ENCODE measurements at places on chromosomes 4 and X. TPM values are rescaled to one million over a fixed set of nuclear protein-coding genes. Genes with fewer than 3 reads are reported as not detected.

GRCh38 chr4:150943818-150944217 is 71.3 kb downstream of the LRBA start:
- H3K27ac ChIP-seq: no peak overlapping the region
- H3K27me3 ChIP-seq: no peaks in the 10 kb centered on the region
- DNase-seq: peak; percentile 8
- H3K4me1 ChIP-seq: no peaks in the 10 kb centered on the region
- H3K36me3 ChIP-seq: no peaks in the 10 kb centered on the region

The BEND2 gene
- total RNA-seq: not detected

DNA sequence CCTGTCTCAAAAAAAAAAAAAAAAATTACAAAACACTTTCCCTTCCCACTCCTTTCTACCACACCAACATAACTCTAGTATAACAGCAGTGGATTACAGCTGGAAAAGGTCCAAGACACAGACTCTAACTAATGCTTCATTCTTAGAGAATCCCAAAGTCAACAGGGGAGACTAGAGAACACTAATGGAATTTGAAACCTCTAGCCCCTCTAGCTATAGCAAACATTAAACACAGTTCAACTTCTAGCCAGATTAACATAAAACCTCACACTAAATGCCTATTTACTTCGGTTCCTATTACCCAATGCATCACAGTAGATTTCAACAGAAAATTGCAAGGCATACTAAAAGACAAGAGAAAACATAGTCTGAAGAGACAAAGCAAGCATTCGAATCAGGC is 10.5 kb upstream of the DHX15 start:
- H3K4me3 ChIP-seq: no peak overlapping the region
- H3K27ac ChIP-seq: no peak overlapping the region
- no peaks in the 10 kb centered on the region for H3K27me3 ChIP-seq
- H3K4me1 ChIP-seq: no peaks in the 10 kb centered on the region
- DNase-seq: no peak

DNA sequence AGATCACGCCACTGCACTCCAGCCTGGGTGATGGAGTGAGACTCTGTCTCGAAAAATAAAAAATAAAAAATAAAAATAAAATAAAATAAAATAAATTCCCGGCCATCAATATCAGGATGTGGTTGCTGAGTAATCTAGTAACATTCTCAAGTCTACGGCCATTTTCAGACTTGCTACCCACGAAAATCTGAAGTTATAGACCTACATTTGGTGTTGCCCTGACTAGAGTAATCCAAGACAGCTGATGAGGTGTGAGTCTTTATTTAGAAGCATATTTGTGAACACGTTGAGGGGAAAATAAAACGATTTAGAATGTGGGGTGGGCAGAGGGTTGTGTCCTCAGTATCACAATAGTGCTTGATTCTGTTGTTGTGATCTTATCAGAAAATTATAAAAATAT is 130.2 kb upstream of the MID1 start:
- no peaks in the 10 kb centered on the region for H3K36me3 ChIP-seq
- no peaks in the 10 kb centered on the region for H3K27me3 ChIP-seq
- no peak overlapping the region for H3K27ac ChIP-seq
- H3K4me1 ChIP-seq: peaks cover 29% of the 10 kb centered on the region

DNA sequence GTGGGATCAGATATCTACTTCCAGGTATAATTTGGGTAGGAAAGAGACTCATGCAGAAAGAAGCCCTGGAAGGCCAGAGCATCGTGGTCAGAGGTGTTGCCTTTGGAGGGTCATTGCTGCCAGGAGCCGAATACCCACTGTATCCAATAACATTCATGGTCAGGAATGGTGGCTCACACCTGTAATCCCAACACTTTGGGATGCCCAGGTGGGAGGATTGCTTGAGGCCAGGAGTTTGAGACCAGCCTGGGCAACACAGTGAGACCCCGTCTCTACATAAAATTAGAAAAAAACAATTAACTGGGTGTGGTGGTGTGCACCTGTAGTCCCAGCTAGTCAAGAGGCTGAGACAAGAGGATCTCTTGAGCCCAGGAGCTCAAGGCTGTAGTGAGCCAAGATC is 10.9 kb upstream of the F11 start:
- no peak overlapping the region for H3K27ac ChIP-seq
- no peak overlapping the region for H3K4me3 ChIP-seq
- no peaks in the 10 kb centered on the region for H3K27me3 ChIP-seq
- H3K36me3 ChIP-seq: no peaks in the 10 kb centered on the region
- H3K4me1 ChIP-seq: no peaks in the 10 kb centered on the region

DNA sequence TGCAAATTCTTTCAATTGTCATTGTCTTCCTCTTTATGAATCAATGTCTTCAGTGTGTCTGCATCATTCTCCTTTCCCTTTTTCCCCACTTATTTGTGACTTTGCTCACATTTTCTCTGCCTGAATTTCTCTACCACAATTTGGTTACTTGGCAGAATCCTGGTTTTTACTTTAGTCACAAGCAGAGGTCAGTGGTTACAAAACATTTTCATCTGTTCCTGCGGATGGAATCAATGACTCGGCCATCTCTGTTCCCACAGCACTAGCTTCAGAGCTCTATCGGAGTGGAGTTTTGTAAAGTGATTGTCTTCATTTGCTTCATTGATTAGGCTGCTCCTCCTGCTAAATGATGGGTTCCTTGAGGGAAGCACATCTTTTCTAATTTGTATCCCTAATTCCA is 501.3 kb upstream of the AADAT start:
- no peak overlapping the region for H3K4me3 ChIP-seq
- H3K27ac ChIP-seq: no peak overlapping the region
- no peaks in the 10 kb centered on the region for H3K27me3 ChIP-seq
- DNase-seq: peak; percentile 36
- no peaks in the 10 kb centered on the region for H3K36me3 ChIP-seq

The RIPPLY1 gene
- not detected for total RNA-seq

GRCh38 chr4:124633285-124633941 is 79.1 kb downstream of the ANKRD50 start:
- no peak overlapping the region for H3K27ac ChIP-seq
- no peak for DNase-seq
- peaks cover 12% of the 10 kb centered on the region for H3K4me1 ChIP-seq
- no peak overlapping the region for H3K4me3 ChIP-seq
- no peaks in the 10 kb centered on the region for H3K27me3 ChIP-seq
- no peaks in the 10 kb centered on the region for H3K36me3 ChIP-seq

- H3K36me3 ChIP-seq: no peaks in the 10 kb centered on the region
- H3K4me3 ChIP-seq: no peak overlapping the region
- no peaks in the 10 kb centered on the region for H3K27me3 ChIP-seq
- H3K4me1 ChIP-seq: peaks cover 14% of the 10 kb centered on the region
- no peak overlapping the region for H3K27ac ChIP-seq
Observed at GRCh38 chrX:71173440-71173839, 28.8 kb downstream of the NLGN3 start.

- H3K4me3 ChIP-seq: no peak overlapping the region
- peak; percentile 27 for DNase-seq
- no peak overlapping the region for H3K27ac ChIP-seq
- no peaks in the 10 kb centered on the region for H3K4me1 ChIP-seq
- peaks cover 2% of the 10 kb centered on the region for H3K27me3 ChIP-seq
- H3K36me3 ChIP-seq: no peaks in the 10 kb centered on the region
Observed at GRCh38 chr4:4818415-4819212, 40.9 kb upstream of the MSX1 start.

The ASB12 gene
- total RNA-seq: not detected

DNA sequence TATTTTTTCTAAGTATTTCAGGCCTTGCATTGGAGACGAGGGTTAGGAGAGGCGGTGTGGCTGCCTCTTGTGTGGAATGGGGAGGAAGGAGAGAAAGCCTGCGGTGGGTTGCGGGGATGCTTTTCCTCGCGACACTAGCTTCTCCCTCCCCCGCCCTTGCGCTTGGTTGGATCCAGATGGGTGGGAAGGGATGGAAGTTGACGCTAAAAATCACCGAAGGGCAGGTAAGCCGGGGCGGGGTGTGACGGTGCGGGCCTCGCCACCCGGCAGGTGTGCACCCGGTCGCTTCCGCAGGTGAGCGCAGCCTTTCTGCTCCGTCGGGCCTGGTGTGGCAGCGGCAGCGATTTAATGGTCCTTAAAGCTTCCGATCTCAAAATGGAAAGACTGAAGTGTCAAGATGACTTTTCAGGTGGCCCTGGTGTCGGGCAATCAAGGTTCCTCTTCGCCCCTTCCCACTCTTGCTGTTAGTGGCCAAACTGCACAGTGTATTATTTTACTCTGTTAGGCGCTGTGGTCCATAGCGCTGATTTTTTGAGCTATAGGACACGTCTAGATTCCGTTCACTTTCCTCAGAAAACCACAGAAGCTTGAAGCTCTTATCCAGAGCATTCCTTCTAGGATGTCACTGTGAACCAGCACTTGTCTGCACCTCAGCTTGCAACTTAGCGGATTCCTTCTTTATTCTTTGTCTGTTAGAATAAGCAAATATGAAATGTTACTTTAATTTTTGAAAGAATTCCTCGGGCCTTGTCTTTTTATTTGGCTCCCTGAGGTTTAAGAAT is 765 bp downstream of the ENOPH1 start:
- DNase-seq: peak; percentile 60
- peaks cover 20% of the 10 kb centered on the region for H3K36me3 ChIP-seq
- peak overlapping the region; percentile 95 for H3K4me3 ChIP-seq
- H3K4me1 ChIP-seq: peaks cover 10% of the 10 kb centered on the region
- H3K27ac ChIP-seq: peak overlapping the region; percentile 97

DNA sequence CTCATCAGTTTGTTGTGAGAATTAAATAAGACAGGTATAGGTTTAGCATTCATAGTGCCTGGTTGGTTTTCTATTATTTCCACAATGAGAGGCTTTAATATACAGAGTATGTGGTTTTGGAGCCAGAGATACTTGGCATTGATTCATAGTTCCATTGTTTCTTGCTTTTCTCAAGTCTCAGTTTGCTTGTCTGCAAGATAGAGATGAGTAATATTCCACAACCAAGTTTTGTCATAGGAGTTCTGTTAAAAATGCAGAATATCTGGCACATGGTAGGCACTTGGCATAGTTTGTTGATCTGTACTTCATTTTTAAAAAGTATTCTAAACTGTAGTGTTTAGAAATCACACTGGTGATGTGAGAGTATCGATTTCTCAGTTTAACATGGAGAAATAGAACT is 37.5 kb upstream of the EDA2R start:
- peaks cover 37% of the 10 kb centered on the region for H3K4me1 ChIP-seq
- H3K27ac ChIP-seq: peak overlapping the region; percentile 98
- H3K4me3 ChIP-seq: peak overlapping the region; percentile 53
- DNase-seq: peak; percentile 70

- no peaks in the 10 kb centered on the region for H3K27me3 ChIP-seq
- no peak overlapping the region for H3K27ac ChIP-seq
- H3K36me3 ChIP-seq: no peaks in the 10 kb centered on the region
- peaks cover 14% of the 10 kb centered on the region for H3K4me1 ChIP-seq
- peak overlapping the region; percentile 22 for H3K4me3 ChIP-seq
Observed at GRCh38 chr4:119693126-119693525, 64.5 kb upstream of the PDE5A start.

The TMEM156 gene
- not detected for total RNA-seq

DNA sequence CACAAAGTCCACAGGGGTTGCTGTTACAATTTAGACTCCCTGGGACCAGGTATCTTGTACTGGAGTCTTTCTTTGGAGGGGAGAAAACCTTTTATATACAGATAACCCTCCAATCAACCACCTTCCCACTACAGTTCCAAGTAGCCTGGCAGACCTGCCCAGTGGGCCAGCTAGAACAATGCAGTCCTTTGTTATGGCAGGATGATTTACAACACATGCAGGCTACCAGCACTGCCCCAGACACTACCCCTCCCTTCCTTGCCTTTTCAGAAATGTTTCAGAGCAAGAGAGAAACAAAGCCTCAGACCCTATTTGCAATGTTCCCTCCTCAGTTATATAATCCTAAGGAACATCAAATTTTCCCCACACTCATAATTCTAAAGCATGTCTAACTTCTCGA is 11.1 kb downstream of the RASL11B start:
- H3K4me1 ChIP-seq: no peaks in the 10 kb centered on the region
- no peak overlapping the region for H3K4me3 ChIP-seq
- H3K27ac ChIP-seq: no peak overlapping the region
- no peaks in the 10 kb centered on the region for H3K36me3 ChIP-seq
- H3K27me3 ChIP-seq: no peaks in the 10 kb centered on the region
- no peak for DNase-seq

The CFAP47 gene
- not detected for total RNA-seq

DNA sequence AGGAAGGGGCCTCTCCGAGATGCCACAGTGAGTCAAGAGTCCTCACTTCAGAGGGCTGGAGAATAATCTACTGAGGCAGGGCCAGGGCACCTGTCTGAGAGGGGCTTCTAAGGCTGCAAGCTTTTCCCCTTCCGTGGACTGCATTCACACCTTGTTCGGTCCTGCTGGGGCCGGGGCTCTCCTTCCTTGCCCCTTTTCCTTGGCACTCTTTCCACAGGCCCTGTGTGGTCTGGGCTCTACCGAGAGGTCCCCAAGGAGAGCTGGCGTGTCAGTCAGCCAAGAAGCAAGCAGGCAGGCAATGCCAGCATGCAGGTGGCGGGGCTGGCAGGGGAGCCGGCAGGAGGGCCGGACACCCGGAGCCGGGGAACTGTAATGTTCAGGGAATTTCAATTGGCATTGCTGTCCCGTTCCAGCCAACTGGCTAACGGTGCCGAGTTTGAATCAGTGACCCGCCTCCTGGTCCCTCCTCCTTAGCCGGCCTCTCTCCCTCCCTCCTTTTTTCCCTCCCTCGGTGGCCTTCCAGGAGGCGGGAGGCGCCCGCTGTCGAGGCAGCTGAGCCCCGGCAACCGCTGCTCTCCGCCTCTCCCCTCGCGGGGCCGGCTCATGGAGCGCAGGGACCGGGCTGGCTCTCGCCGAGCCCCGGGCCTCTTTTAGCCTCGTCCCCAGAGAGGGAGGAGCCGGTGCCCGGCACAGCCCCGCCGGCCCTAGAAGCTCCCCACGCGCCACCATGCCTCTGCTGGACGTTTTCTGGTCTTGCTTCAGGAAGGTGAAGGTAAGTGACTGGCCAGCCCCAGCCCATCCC is at the start of gene STARD8:
STARD8 (plus strand) TSS at position 511 of the 802 bp plus-strand sequence; CDS start at position 728, 217 bp downstream.
- H3K27me3 ChIP-seq: no peaks in the 10 kb centered on the region
- H3K27ac ChIP-seq: no peak within 1 kb of the TSS
- peak within 1 kb of the TSS; percentile 67 for H3K4me3 ChIP-seq
- H3K36me3 ChIP-seq: no peaks in the 10 kb centered on the region

The SPANXB1 gene
- not detected for total RNA-seq

DNA sequence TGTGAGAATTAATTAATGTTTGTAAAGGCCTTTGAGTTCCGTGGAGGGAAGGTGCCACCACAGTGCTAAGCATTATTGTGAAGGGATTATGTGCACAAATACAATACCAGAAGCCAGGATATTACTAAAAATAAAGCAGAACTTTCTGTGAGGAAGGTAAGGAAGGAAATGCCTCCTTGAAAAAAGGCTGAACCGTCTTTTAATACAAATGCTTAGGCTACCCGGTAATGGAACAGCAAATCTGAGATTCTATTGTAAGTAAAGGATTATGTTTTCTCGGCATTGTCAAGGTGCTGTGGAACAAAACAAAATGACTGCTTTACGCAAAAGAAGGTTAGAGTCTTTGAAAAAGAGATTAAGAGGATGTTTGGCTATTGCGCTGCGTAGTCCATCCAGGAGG is 57.9 kb upstream of the SPRY1 start:
- no peak overlapping the region for H3K27ac ChIP-seq
- DNase-seq: no peak
- H3K36me3 ChIP-seq: no peaks in the 10 kb centered on the region
- H3K4me3 ChIP-seq: no peak overlapping the region
- peaks cover 12% of the 10 kb centered on the region for H3K4me1 ChIP-seq

- no peak overlapping the region for H3K27ac ChIP-seq
- no peak overlapping the region for H3K4me3 ChIP-seq
- no peaks in the 10 kb centered on the region for H3K4me1 ChIP-seq
- no peak for DNase-seq
Observed at GRCh38 chr4:165971446-165971845, 98.4 kb downstream of the TLL1 start.

GRCh38 chr4:41399231-41399630 is 138.7 kb upstream of the LIMCH1 start:
- no peaks in the 10 kb centered on the region for H3K36me3 ChIP-seq
- H3K27ac ChIP-seq: no peak overlapping the region
- H3K4me1 ChIP-seq: peaks cover 9% of the 10 kb centered on the region
